Lung microvascular endothelial cell (primary cell): ENCODE measurements at places on chromosomes 7 and 10. TPM values are rescaled to one million over a fixed set of nuclear protein-coding genes. Genes with fewer than 3 reads are reported as not detected.

The SEPTIN14 gene
- not detected in 2 replicates for total RNA-seq

The PNLIP gene
- not detected in 2 replicates for total RNA-seq

The LRMDA gene
- 8.1 and 17.3 TPM in 2 replicates for total RNA-seq

The TAS2R5 gene
- total RNA-seq = 0.22 and 0.40 TPM in 2 replicates

The SUGCT gene
- total RNA-seq = 0.79 and 0.87 TPM in 2 replicates

The FXYD4 gene
- total RNA-seq = not detected in 2 replicates
